ENCODE measurements at places on chromosomes 2 and 18.
A peak's percentile ranks its signal among the peaks of the same experiment; 100 is the strongest.

DNA sequence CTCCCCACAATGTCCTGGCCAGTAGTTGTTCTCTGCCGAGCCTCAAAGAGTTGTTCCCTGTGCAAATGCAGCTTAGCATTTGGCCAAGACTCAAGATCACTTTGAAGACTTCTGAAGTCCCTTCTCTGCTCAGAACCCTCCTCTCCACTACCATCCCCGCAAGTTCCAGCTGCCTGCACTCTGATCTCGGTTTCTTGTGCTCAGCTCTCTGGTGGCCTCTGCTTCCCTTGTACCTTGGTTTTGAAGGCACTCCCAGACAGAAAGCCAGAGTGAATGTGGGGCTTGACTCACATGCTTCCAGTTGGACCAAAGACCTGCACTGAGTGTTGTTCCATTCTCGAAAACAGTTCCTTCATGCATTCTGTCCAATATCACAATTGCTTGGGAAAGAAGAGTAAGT is 28.6 kb downstream of the CRACDL start:
- no peak for DNase-seq
- H3K27me3 ChIP-seq, result peaks cover 7% of the 10 kb centered on the region
- H3K27ac ChIP-seq, result no peak overlapping the region
- H3K4me1 ChIP-seq, result peaks cover 26% of the 10 kb centered on the region

- peaks cover 9% of the 10 kb centered on the region for H3K4me1 ChIP-seq
- H3K4me3 ChIP-seq, result no peak overlapping the region
- H3K27me3 ChIP-seq, result peaks cover 2% of the 10 kb centered on the region
These were observed 569.4 kb upstream of the SALL3 start for GRCh38 chr18:78410094-78410786.

GRCh38 chr2:28697602-28698149 is 54.0 kb upstream of the PPP1CB start:
- no peak overlapping the region for H3K27ac ChIP-seq
- no peak overlapping the region for H3K4me3 ChIP-seq
- H3K4me1 ChIP-seq, result no peaks in the 10 kb centered on the region
- no peak for DNase-seq

GRCh38 chr2:14635391-14635871 is 2.9 kb downstream of the LRATD1 start:
- no peaks in the 10 kb centered on the region for H3K36me3 ChIP-seq
- H3K27ac ChIP-seq, result no peak overlapping the region
- H3K4me3 ChIP-seq, result no peak overlapping the region

- no peak overlapping the region for H3K4me3 ChIP-seq
- peaks cover 9% of the 10 kb centered on the region for H3K27me3 ChIP-seq
- no peak for DNase-seq
- H3K36me3 ChIP-seq, result no peaks in the 10 kb centered on the region
These were observed 72.3 kb downstream of the INHBB start for GRCh38 chr2:120418174-120418787.

GRCh38 chr2:190535121-190535439 is 558 bp upstream of the NEMP2 start:
- no peaks in the 10 kb centered on the region for H3K27me3 ChIP-seq
- peak overlapping the region; percentile 87 for H3K27ac ChIP-seq
- peak overlapping the region; percentile 87 for H3K4me3 ChIP-seq
- peaks cover 30% of the 10 kb centered on the region for H3K36me3 ChIP-seq

GRCh38 chr2:168363347-168364092 is 92.6 kb upstream of the CERS6 start:
- H3K27ac ChIP-seq, result no peak overlapping the region
- H3K4me1 ChIP-seq, result peaks cover 8% of the 10 kb centered on the region

GRCh38 chr18:7541835-7542234 is 25.3 kb upstream of the PTPRM start:
- no peaks in the 10 kb centered on the region for H3K27me3 ChIP-seq
- H3K36me3 ChIP-seq, result no peaks in the 10 kb centered on the region
- no peak overlapping the region for H3K4me3 ChIP-seq
- DNase-seq, result no peak
- no peak overlapping the region for H3K27ac ChIP-seq

GRCh38 chr2:72204786-72205503 is 57.3 kb upstream of the CYP26B1 start:
- no peak overlapping the region for H3K27ac ChIP-seq
- H3K4me1 ChIP-seq, result no peaks in the 10 kb centered on the region
- H3K36me3 ChIP-seq, result no peaks in the 10 kb centered on the region
- H3K4me3 ChIP-seq, result no peak overlapping the region
- H3K27me3 ChIP-seq, result no peaks in the 10 kb centered on the region
- no peak for DNase-seq

DNA sequence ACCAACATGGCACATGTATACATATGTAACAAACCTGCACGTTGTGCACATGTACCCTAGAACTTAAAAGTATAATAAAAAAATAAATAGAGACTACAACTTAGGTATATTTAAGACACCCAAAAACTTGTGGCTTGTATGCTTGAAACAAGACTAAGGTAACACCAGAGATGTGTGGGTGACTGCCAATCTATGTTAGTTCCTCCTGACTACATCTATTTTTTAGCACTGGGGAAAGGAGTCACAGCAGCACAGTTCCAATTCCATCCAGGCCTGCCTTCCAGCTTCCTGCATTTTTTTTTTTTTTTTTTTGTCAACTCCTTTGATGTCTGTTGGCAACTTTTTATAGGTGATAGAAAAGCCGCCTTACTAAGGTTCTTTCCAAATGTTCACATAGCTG is 18.2 kb downstream of the C2orf69 start:
- no peak overlapping the region for H3K27ac ChIP-seq
- no peak for DNase-seq
- H3K4me3 ChIP-seq, result no peak overlapping the region
- peaks cover 17% of the 10 kb centered on the region for H3K4me1 ChIP-seq

DNA sequence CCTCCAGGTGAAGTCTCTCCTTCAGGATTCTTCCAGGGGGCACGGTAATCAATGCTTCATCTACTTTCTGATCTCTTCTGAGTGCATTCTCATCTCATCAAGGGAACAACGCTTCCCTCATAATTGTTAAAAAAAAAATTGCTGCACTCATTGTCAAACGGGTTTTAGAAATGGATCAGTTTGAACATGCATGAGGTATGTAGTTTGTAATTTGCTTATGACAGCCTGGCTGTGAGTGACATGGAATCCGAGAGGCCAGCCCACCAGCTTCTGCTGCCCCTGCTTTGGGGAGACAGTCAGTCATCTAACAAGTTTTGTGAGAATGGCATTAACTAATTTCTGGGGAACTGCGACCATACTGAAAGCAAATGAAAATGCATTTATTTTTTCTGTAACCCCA is 791.9 kb upstream of the SOX11 start:
- H3K36me3 ChIP-seq, result no peaks in the 10 kb centered on the region
- no peak for DNase-seq
- no peak overlapping the region for H3K4me3 ChIP-seq
- no peaks in the 10 kb centered on the region for H3K4me1 ChIP-seq

GRCh38 chr18:297936-298335 is 30.1 kb upstream of the THOC1 start:
- peaks cover 8% of the 10 kb centered on the region for H3K27me3 ChIP-seq
- H3K4me1 ChIP-seq, result no peaks in the 10 kb centered on the region
- H3K4me3 ChIP-seq, result no peak overlapping the region
- no peak overlapping the region for H3K27ac ChIP-seq

- DNase-seq, result no peak
- H3K4me3 ChIP-seq, result no peak overlapping the region
- no peaks in the 10 kb centered on the region for H3K27me3 ChIP-seq
- H3K27ac ChIP-seq, result no peak overlapping the region
These were observed 48.7 kb downstream of the IL1RL2 start for GRCh38 chr2:102235491-102235890.

GRCh38 chr18:42165922-42166513 is 211.0 kb downstream of the PIK3C3 start:
- no peak overlapping the region for H3K4me3 ChIP-seq
- H3K27me3 ChIP-seq, result peaks cover 2% of the 10 kb centered on the region
- H3K4me1 ChIP-seq, result no peaks in the 10 kb centered on the region
- DNase-seq, result no peak
- no peaks in the 10 kb centered on the region for H3K36me3 ChIP-seq

GRCh38 chr2:59540864-59541263 is 1012.6 kb downstream of the BCL11A start:
- no peak overlapping the region for H3K27ac ChIP-seq
- no peak for DNase-seq
- no peaks in the 10 kb centered on the region for H3K27me3 ChIP-seq
- no peak overlapping the region for H3K4me3 ChIP-seq
- no peaks in the 10 kb centered on the region for H3K36me3 ChIP-seq

DNA sequence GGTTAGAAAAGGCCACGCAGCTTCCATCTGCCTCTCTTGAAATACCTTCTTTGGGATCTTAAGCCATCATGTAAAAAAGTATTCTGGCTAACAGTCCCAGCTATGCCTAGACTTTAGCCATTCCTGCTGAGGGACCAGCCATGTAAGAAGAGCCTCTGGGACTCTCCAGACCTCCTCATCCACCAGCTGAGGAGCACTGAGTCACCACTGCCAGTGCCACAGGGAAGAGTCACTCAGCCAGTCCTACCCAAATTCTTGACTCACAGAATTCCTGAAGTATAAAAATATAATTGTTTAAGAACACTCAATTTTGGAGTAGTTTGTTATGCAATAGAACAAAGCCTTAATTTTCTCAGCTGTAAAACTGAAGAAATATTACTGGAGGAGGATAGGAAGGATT is 436.7 kb downstream of the ZEB2 start:
- H3K27me3 ChIP-seq, result no peaks in the 10 kb centered on the region
- no peak overlapping the region for H3K27ac ChIP-seq
- H3K36me3 ChIP-seq, result peaks cover 4% of the 10 kb centered on the region
- no peak overlapping the region for H3K4me3 ChIP-seq
- no peak for DNase-seq

DNA sequence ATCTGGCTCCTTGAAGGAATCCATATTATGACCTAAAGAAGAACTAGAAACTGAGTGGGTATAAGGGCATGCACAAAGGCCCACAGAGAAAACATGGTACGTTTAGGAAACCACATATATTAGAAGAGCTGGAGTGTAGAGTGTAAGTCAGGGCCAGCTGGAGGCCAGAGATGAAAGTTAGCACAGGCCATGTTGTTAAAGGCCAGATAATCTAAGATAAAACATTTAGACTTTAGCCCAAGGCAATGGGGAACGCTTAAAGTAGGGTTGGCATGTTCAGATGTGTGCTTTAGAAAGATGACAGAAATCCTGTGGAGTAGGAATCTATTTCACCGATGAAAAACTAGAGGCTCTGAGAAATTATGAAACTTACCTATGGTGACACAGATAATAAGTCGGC is 229.1 kb upstream of the NRP2 start:
- peaks cover 8% of the 10 kb centered on the region for H3K27me3 ChIP-seq
- H3K4me1 ChIP-seq, result no peaks in the 10 kb centered on the region
- DNase-seq, result no peak

GRCh38 chr2:58620093-58620492 is 379.0 kb upstream of the FANCL start:
- H3K27ac ChIP-seq, result no peak overlapping the region
- DNase-seq, result no peak
- H3K4me3 ChIP-seq, result no peak overlapping the region
- H3K36me3 ChIP-seq, result no peaks in the 10 kb centered on the region
- H3K27me3 ChIP-seq, result peaks cover 5% of the 10 kb centered on the region

DNA sequence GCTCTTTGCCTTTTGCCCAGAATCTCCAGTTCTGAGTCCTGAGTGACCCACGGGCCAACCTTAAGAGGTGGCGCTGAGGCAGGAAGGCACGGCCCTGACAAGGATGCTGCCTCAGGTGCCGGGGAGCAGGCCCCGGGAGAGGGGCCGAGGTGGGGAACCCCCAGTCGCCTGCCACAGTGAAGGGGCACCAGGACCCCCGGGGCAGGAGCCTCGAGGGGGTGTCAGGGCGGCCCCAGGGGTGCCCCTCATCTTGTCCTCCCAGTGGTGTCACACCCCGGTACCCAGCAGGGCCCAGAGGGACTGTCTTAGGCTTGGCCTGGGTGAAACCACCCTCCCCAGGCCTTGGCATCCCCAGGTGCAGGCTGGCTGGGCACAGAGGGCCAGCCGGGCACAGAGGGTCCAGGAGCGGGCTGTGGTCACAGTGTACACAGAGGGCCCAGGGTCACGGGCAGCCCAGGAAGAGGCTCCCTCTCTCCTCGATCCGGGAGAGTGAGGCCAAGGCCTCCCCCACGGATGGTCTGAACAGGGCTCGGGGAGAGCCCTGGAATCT is 1.0 kb downstream of the PDCD1 start:
- peaks cover 39% of the 10 kb centered on the region for H3K4me1 ChIP-seq
- no peak for DNase-seq
- H3K36me3 ChIP-seq, result peaks cover 10% of the 10 kb centered on the region

DNA sequence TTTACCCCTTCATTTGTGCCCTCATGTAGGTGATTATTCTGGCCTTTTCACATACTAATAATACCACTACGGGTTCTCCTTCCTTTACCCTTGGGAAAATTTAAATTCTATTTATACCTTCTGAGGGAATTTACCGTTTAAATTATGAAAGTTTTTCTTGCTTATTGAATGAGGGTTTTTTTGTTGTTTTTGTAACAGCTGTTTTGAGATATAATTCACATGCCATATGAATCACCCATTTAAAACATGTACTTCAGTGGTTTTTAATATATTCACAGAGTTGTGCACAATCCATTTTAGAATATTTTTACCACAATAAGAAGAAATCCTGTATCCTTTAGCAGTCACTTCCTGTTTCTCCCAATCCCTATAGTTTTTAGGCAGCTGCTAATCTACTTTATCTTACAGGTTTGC is 54.7 kb downstream of the EML4 start:
- H3K4me3 ChIP-seq, result no peak overlapping the region
- DNase-seq, result no peak
- H3K27me3 ChIP-seq, result no peaks in the 10 kb centered on the region
- H3K27ac ChIP-seq, result peak overlapping the region; percentile 10
- peaks cover 46% of the 10 kb centered on the region for H3K4me1 ChIP-seq

DNA sequence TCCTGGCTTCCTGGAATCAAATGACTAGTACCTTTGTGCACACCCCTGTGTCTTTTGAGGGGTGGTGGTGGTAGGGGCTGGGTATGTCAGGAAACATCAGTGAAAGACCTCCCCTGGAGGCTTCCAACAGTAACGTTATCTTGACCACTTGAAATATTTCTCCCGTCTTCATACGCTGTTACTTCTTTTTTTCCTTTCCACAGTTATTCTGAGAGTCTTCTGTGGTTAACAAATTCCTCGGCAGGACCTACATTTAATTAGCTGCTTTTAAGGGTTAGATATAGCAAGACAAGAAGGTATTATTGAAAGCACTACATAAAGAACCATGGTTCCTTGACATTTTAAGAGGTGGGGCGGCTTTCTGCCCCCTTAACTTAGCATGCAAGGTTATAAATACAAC is 34.6 kb downstream of the UGP2 start:
- H3K27ac ChIP-seq, result no peak overlapping the region
- no peaks in the 10 kb centered on the region for H3K27me3 ChIP-seq
- H3K36me3 ChIP-seq, result peaks cover 38% of the 10 kb centered on the region
- H3K4me3 ChIP-seq, result no peak overlapping the region
- no peak for DNase-seq
- peaks cover 36% of the 10 kb centered on the region for H3K4me1 ChIP-seq

DNA sequence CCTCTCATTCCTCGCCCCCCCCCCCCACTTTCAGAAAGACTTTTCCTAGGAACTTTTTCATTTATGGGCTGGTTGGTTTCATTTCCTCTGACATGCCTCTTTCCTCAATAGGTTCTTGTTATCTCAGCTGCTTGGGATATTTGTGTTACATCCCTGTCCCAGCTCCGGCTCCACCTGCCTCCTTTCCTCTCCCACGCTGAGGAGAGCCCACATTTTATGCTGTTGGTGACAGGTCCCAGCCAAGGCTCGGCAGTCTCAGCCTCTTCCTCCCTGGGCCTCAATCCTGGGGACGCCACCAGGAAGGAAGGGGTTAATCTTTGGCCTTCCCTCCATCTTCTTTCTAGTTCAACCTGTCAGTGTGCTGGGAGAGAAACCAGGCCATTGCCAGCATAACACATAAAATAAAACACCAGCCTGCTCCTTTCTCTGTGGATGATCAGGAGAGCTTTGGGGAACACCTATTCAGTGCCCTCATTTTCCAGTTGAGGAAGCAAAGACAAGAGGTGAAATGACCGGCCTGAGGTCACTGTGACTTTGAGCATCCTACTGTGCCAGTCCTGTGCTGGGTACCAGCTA is 216.9 kb upstream of the TNP1 start:
- no peaks in the 10 kb centered on the region for H3K4me1 ChIP-seq
- H3K4me3 ChIP-seq, result no peak overlapping the region
- H3K27me3 ChIP-seq, result peaks cover 2% of the 10 kb centered on the region

Measured in activated T-helper 1 cell treated with anti-CD3 and anti-CD28 coated beads, Interleukin-12 subunit alpha, Interleukin-12 subunit beta, Interleukin-2, Interleukin-4 antibody, amounts not matched to agents 30 ng/mL and 10 ng/mL and 1 ng/mL, durations not matched to agents 14 hours and 24 hours and 36 hours (primary cell).